ENCODE measurements at places on chromosomes 16 and 17.

GRCh38 chr16:15035163-15035729 is 20.6 kb downstream of the NTAN1 start:
- DNase-seq: no peak

- DNase-seq: no peak
These were observed 164.5 kb upstream of the ZFHX3 start for GRCh38 chr16:73212431-73212830.

DNA sequence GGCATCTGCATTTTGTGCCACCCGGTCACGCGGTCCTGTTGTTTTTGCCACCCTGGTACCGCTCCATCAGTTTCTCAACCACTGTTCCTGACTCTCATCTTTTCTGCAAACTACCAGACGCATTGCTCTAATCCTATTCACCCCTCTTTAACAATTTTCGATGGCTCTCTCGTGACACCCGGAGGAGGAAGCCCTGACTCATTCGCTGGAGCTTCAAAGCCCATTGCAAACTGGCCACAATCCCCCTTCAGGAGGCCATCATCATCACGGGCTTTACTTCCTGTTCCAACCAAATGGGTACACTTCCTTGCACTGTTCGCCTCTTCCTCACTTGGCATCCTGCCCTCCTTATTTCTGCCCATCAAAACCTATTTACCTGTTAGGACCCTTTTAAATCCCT is 155.3 kb downstream of the RGS9 start:
- no peak for DNase-seq

GRCh38 chr16:88453611-88454522 is 787 bp downstream of the ZFPM1 start:
- DNase-seq: peak; percentile 33

DNA sequence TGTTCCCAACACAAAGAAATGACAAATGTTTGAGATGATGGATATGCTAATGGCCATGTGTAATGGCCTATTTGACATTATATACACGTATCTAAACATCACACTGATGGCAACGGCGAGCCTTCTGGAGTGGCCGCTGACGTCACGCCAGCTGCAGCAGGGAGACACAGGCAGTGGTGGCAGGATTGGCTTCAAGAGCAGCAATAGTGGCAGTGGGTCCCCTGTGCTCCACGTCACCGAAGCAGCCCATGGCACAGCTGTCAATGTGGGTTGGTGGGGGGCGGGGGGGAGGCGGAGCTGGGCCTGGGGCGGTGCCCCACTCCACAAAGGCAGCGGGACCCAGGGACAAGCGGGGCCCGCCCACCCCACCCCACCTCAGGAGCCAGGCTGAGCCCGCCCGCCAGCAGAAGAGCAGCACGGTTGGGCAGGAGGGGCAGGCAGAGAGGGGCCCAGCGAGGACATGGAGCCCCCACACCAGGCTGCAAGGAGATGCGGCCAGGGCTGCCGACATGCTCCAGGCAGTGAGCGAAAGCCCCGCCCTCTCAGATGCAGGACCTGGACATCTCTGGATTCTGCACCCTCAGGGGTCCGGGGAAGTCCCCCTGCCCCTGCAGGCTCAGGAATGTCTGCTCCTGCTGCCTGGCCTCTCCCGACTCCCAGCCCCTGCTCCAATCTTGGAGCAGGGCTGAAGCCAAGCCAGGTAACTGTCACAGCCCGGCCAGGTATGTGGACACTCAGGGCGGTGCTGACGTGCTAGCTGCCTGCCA is 64.6 kb downstream of the USP32 start:
- DNase-seq: no peak
